GM23338 (cell line): ENCODE measurements at places on chromosomes 12 and 14.

DNA sequence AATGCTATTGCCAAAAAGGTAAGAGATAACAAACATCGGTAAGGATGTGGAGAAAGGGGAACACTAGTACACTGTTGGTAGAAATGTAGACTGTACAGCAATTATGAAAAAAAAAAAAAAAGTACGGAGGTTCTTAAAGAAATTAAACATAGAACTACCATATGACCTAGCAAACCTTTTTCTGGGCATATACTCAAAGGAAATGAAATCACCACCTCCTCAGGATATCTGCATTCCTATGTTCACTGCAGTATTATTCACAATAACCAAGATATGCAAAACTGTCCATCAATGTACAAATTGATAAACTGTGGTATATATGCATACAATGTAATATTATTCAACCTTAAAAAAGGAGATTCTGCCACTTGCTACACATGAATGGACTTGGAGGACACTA lies 60.7 kb downstream of the INSM2 start:
- no peak for DNase-seq

GRCh38 chr14:35197015-35197414 lies 74.7 kb downstream of the PRORP start:
- DNase-seq, result no peak

DNA sequence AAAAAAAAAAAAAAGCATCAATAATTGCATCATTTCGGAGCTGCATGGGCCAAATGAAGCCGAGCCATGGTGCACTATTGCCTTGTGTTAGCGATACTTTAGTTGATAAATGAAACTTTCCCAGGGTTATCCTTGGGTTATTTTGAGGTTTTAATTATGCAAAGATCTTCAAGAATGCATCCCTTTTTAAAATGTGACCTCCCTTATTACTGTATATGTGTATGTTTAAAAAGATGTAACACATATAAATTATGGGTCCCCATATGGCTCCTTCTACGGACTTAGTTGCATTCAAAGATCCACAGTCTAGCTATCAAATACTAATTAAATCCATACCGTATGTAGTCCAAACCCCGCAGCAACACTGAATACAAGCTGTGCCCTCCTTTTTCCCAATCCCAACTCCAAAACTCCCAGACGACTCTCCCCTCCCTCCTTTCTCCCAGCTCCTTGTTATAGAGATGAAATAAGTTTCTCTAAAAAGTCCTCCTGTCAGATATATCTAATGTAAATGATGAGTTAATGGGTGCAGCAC lies 129.3 kb upstream of the MAP1LC3B2 start:
- DNase-seq, result no peak

- DNase-seq, result no peak
These were observed 16.2 kb downstream of the AACS start for GRCh38 chr12:125081427-125081826.

GRCh38 chr12:1890119-1890703 lies 28.2 kb downstream of the CACNA2D4 start:
- DNase-seq, result no peak

- no peak for DNase-seq
These were observed 11.3 kb downstream of the BDKRB1 start for GRCh38 chr14:96267336-96267735.

DNA sequence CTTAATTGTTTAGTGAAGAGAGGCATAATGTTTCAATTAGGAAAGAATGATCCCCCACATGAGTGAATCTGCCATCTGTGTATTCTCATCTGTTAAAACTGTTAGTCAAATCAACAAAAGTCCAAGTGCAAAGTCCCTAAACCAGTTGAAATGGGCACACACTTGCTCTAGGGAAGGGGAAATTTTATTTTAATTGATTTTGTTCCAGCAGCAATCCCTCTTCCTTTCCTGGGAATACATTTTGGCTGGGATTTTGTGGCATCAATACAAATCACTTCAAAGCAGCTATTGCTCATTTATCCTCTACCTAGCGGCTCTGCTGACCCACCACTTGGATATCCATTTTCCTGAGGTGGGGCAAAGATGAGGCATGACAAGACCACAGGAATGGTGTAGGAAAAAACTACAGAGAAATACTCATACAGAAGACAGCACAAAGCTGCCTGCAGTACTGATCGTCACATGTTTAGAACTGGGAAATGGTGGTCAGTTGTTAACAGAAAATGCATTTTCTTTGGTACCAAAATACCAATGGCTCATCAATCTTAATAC lies 9.8 kb upstream of the SSTR1 start:
- peak; percentile 3 for DNase-seq

- DNase-seq, result no peak
These were observed 62.7 kb downstream of the C2CD5 start for GRCh38 chr12:22481547-22482104.

- no peak for DNase-seq
These were observed 890.9 kb downstream of the VRK1 start for GRCh38 chr14:97687944-97688630.

DNA sequence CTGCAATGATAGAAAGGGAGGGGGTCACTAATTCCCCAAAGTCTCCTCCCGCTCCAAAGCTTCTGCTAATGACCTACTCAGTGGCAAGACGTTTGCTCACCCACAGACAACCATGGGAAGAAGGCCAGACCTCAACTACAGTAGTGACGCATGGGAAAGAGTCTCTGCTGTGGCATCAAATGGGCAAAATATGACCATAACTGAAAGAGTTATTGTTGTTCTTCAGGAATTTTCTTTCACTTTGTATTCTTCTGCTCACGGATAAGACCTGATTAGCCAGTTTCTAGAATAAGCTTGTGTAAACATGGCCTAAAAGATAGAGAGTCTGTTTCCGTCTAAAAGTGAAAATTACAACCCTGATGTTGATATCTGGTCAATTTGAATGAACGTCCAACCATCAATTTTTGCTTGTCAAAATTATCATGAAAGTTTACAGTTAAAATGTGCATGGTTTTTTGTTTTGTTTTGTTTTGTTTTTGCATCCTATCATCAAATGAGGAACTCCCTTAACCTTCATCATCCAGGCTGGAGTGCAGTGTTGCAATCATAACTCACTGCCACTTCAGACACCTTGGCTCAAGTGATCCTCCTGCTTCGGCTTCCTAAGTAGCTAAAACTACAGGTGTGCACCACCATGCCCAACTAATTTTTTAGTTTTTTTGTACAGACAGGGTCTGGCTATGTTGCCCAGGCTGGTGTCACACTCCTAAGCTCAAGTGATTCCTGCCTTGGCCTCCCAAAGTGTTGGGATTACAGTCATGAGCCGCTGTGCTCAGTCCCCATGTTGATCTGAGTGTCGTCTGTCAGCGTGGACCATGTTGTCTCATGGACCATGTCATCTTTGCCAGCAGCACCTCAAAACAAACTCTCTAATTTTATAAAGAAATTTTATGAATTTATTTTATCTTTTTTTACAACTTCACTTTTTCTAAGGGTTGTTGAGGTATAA lies 7.0 kb downstream of the KRT6B start:
- DNase-seq, result no peak

DNA sequence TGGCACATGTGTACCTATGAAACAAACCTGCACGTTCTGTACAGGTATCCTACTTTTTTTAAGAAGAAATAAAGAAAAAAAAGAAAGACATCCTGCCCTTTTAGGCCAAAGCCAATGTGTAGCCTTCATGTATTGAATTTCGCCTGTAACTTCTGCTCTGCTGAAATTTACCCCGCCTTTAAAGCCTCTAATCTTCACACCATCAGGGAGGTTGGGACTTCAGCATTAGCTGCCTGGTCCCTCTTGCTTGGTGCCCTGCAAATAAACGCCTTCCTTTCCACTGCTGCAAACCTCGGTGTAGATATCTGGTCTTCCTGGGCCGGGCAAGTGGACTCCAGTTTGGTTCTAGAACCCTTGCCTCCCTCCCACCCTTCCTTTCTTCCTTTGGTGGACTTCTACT lies 2.6 kb upstream of the KRT71 start:
- no peak for DNase-seq

GRCh38 chr12:20339060-20339459 lies 29.3 kb upstream of the PDE3A start:
- no peak for DNase-seq

GRCh38 chr12:39296496-39296895 lies 146.4 kb downstream of the KIF21A start:
- DNase-seq, result peak; percentile 17

DNA sequence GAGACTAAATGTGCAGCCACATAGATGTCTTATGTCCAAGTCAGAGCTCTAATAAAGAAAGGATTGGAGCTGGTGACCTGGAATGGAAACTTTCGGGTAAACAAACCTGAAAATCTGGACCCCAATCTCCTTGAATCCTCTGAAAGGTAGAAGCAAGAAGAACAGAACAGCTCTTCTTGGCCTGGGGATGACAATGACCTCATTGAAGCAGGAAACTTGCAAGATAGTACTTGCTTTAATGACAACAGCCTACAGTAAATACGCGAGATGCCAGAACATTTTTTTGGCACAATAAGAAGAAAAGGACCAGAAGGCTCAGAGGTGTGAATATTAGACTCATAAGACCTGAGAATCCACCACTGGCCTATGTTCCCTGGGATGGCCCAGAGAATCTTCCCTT lies 4.1 kb upstream of the PRIMA1 start:
- no peak for DNase-seq

GRCh38 chr12:96471368-96472050 lies 17.9 kb upstream of the CFAP54 start:
- DNase-seq, result no peak

DNA sequence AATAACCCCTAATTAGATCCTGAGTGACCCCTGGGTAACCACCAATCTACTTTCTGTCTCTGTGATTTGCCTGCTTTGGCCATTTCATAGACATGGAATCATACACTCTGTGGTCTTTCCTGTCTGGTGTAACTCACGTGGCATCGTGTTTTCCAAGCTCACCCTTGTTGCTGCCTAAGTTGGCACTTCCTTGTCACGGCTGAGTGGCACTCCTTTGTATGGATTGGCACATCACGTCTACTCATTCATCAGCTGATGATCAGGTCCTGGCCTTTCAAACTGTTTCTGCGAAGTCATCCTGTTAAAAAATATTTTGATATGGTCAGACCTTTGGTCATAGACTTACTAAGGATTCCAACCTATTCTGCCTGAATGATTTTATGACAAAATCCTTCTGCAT lies 87.7 kb downstream of the GLT1D1 start:
- no peak for DNase-seq

- DNase-seq, result no peak
These were observed 168.4 kb downstream of the FUT8 start for GRCh38 chr14:65580973-65581372.

- no peak for DNase-seq
These were observed 127.6 kb upstream of the EVL start for GRCh38 chr14:99937475-99938244.

DNA sequence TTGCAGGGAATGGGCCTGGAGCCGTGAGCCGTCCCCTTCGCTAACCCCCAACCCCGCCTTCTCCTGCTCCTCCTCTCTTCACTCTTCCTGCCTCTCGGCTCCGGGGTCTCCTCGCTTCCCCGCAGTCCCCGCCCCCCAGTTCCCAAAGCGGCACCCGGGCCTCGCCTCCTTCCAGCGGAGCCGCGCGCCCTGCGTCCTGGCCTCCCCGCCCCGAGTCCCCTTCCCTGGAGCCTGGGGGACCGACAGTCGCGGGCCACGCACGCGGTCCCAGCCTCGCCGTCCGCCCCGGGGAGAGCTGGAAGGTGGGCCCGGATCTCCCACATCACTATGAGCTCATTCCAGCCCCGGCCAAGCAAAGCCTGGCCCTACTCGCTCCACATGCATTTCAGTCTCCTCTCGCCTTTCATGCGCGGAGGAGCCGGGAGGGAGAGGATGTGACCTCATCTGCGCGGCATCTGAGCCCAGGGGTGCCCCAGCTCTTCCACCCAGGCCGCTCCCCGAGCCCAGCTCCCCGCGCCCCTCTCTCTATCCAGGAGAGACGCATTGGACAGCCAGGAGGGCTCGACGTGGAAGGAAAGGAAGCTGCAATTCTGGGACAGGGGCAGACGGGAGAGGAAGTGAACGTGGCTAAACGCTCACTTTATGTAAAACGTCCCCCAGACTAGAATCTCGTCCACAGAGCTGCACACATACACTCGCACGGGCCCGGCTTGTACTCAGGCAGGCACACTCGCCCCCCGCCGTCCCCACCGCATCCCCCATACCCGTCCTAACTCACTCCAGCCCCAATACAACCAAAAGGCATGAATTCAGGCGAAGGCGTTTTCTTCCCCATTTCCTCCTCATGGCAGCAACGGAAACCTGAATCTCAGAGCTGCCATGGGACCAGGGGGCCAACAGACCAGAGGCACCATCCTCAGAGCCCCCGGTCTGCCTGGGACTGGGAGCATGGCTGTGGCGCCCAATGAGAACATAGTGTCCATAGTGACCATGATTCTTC lies 108.7 kb upstream of the CCND2 start:
- peak; percentile 83 for DNase-seq

DNA sequence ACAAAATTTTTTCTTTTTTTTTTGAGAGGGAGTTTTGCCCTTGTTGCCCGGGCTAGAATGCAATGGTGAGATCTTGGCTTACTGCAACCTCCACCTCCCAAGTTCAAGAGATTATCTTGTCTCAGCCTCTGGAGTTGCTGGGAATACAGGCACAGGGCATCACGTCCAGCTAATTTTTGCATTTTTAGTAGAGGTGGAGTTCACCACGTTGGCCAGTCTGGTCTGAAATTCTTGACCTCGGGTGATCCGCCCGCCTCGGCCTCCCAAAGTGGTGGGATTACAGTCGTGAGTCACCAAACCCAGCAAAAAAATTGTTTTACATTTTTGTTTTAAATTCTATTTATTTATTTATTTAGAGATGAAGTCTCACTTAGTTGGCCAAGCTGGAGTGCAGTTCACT lies 4.7 kb upstream of the SLC2A14 start:
- no peak for DNase-seq

GRCh38 chr12:51904951-51905470 lies 2.3 kb upstream of the ACVRL1 start:
- DNase-seq, result no peak

DNA sequence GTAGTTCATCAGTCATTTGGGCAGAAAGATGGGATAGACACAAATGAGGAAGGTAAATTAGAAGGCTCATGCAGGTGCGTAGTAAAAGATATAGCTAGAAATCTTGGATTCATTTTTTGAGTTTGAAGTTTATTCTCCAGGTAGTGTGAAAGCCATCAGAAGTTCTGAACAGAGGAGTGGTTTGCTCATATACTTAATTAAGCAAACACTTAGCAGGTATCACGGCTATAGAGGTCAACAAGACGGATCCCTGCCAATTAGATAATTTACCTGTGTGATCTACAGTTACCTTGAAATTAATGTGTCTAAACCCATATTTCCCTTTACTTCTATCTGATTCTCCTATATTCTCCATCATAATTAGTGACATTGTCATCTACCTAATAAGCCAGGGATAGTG lies 29.7 kb downstream of the PALS1 start:
- DNase-seq, result no peak

GRCh38 chr14:22572562-22573058 lies 16.4 kb downstream of the DAD1 start:
- DNase-seq, result no peak

DNA sequence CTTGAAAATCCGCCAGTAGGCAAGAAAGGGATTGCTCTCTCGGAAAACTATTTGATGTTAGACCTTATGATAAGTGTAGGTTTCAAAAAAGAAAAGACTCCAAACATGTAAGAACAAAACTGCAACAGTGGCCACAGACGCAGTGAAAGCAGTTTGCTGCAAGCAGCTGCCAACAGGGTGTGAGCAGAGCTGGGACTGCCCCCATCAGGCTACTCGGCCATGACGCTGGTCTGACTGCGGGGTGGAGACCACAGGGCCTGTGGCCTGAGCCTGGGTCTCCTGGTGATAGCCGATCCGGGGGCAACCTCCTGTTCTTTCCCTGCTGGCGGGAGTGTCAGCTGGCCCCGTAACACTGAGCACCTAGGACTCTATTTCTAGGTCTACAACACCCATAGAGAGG lies 63.2 kb downstream of the AMN start:
- no peak for DNase-seq
